ENCODE measurements at places on chromosomes 12 and 14.

- DNase-seq = no peak
Observed at GRCh38 chr14:64952598-64953309, 10.2 kb upstream of the GPX2 start.

- DNase-seq = no peak
Observed at GRCh38 chr14:85093631-85094330, 436.2 kb upstream of the FLRT2 start.

GRCh38 chr14:81298122-81298521, 77.4 kb upstream of the GTF2A1 start:
- no peak for DNase-seq

DNA sequence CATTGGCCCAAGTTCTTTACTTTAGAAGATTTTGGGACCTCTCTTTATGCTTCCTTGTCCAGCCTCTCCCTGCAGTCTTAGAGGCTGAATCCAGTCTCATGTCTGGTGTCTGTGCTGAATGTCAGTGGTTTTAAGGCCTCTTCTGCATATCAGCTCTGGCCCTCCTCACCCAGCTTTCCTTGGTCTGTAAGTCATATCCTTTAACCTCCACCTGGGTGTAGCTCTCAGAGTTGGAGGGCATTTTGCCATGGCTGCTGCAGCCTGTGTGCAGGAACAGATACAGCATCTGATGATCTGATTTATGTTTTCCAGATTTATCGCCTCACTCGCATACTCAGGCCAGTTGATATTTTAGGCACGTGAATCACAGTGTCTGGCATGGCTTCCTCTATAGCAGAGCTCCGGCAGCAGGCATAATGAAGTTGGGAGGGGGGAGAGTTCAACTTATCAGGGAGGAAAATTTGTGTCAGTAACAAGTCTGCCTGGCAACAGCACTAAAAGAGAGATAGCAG, 335.0 kb downstream of the PCNX1 start:
- no peak for DNase-seq

- no peak for DNase-seq
Observed at GRCh38 chr14:105700622-105701288, 174.4 kb downstream of the TMEM121 start.

DNA sequence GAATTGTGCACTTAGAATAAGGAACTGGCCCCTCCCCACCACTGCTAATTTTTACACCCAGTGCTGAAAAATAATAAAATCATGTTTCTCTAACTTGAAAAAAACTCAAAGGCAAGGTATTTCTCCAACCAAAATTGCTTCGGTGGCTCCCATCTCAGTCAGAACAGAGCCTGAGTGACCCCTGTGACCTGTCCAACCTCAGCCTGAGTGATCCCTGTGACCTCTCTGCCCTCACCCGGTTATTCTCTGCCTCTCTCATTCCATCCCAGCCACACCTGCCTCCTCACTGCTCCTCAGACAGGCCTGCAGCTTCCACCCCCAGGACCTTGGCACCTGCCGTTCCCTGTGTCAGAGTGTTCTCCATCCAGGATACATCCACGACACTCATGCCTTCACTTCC, 5.1 kb downstream of the SLC6A12 start:
- DNase-seq = no peak

DNA sequence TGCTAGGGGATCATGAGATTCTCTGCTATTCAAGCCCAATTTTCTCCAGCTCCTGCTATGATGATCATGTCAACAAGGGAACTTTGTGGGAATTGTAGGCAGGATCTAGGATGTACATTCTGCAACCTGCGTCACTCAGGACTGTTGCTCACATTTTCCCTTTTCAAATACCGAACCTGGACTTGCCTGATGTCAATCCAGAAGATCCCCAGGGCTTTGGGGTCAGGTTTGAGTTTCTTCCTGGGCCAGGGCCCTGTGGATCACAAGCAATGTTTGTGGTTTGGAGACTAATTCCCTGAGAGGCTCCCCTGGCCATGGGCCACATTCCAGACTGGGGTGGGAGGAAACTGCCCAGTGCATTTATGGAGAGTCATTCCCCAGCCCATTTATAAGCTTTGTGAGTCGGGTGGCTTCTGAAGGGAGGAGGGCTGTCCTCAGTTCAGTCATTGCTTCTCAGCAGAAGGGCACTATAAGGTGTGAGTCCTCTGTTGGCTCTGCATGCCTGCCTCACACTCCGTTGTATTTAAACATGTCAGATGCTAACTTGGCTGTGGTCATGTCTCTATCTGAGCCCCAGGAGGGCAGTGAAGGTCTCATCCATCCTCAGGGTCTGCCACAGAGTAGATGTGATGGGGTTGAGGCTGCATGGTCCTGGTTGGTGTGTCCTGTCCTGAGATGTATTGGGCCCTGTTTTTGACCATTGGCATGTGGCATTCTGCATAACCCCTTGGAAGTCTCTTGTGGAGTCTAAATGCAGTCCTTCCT, 6.5 kb downstream of the KRT86 start:
- no peak for DNase-seq

DNA sequence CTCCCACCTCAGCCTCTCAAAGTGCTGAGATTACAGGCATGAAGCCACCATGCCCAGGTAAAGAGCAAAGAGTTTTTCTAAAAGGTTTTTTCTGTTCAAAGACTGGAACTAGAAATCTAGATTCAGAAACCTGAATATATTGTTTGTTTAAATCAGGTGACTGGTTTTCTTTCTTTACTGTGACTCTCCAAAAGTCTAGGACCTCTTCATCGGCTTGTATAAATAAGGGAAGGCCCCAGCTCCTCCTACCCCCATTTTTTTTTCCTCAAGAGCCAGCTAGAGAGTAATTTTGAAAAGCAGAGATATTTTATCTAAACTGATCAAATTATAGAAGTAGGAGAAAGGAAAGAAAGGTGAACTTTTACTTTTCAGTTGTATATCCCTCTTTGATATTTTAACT, 48.0 kb downstream of the TMEM116 start:
- no peak for DNase-seq

Data from stimulated activated CD4-positive, alpha-beta T cell treated with anti-CD3 and anti-CD28 coated beads, TNF-alpha, amount 100 ng/mL, for 24 hours (primary cell).